CD4-positive, alpha-beta T cell (primary cell): ENCODE measurements at places on chromosomes 12 and 14. TPM values are rescaled to one million over a fixed set of nuclear protein-coding genes. Genes with fewer than 3 reads are reported as not detected.
A peak's percentile ranks its signal among the peaks of the same experiment; 100 is the strongest.

DNA sequence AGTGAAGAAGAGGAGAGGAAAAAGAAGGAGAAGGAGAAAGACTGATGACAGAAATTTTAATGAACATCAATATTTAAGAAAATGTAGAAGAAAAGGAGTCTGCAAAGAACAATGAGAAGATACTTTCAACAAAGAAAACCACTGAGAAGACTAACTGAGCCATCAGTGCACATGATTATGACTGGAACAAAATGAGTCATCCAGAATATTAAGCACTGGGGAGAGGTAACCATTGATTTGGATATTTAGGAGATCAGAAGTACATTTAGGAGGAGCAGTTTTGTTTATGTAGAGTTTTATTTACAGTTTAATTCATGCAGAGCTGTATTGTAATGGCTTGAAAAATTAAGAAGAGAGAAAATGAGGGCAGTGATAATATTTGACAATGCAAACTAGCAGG is 159.1 kb downstream of the C12orf50 start:
- no peak for DNase-seq

DNA sequence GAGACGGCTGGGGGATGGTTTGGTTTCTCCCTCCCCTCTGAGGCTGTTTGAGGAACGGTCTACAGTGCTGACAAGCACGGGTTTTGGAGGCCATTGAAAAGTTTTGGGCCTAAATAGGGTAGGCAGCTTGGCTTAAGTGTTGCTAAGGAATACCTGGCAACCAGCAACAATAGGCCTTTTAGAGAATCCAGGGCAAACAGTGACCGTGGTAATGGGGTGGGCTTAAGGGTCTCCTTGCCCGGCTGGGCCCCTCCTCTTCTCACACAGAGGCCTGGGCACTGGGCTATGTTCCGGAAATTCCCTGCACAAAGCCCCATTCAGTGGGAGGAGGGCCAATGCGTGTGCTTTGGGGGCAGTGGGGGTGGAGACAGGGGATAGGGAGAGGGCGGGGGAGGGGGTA is 55.4 kb downstream of the ASCL1 start:
- no peak for DNase-seq

DNA sequence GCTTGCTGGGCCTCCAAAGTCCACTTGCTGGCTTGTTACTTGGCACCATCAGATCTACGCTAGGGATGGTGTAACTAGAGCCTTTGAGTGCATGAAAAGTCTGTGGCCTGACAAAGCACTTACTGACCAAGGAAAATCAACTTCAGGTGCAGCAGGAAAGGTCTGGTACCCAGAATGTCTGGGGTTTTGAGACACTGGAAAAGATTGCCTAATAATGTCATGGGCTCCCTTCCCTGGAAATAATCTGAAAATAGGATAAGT is 106.7 kb downstream of the ZFP36L1 start:
- DNase-seq = no peak

DNA sequence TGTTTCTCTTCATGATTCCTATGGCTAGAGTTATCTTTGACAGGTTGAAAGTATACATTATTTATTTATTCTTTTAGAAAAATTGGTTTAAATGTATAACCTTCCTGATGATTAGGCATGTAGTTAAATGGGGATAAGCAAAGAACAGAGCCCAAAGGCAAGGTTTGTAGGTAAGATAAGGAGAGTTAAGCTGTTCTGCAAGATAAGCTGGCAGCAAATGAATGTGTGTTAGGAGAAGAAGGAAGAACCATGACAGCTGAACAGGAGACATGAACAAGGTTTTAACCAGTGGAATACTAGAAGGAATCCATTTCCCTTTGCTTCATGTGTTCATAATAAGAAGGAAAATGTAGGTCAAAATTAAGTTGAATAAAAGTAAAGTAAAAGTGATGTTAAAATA is 1330.1 kb upstream of the USP15 start:
- no peak for DNase-seq

DNA sequence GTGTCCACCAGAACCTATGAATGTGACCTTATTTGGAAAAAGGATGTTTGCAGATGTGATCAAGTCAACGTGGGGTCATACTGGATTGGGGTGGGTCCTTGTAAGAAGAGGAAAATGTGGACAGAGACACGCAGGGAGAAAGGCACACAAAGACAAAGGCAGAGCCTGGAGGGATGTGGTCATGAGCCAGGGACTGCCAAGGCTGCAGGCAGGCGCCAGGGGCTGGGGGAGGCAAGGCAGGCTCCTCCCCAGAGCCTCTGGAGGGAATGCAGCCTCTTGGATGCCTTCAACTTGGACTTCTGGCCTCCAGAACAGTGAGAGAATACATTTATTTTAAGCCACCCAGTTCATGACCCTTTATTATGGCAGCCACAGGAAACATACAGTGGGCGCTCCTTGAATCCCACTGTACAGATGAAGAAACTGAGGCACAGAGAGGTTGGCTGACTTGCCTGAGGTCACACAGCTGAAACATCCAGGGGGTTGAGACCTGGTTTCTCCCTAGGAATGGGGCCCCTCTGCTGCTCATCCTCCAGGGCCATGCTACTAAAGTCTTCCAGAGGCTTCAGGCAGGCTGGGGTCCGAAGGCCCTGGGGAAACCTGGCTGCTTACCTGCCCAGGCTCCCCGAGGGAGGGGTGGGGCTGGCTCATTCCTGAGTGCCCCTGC is 99.7 kb downstream of the RFLNA start:
- DNase-seq = no peak

- DNase-seq = no peak
Observed at GRCh38 chr12:12423367-12423766, 66.5 kb downstream of the BORCS5 start.

GRCh38 chr12:52808573-52809160 is 5.2 kb downstream of the KRT4 start:
- no peak for DNase-seq

ALDH1L2 gene
- 0.03 TPM for total RNA-seq

GRCh38 chr12:101697197-101697929 is at the start of gene CHPT1:
Gene CHPT1 (plus strand): TSS chr12:101697640. CDS start chr12:101697862, 222 bp downstream.
- DNase-seq = peak; percentile 22

TBX3 gene
- total RNA-seq = 0.08 TPM

ACRBP gene
- total RNA-seq = 0.95 TPM

- no peak for DNase-seq
Observed at GRCh38 chr14:32679927-32680612, 258.6 kb upstream of the NPAS3 start.

DNA sequence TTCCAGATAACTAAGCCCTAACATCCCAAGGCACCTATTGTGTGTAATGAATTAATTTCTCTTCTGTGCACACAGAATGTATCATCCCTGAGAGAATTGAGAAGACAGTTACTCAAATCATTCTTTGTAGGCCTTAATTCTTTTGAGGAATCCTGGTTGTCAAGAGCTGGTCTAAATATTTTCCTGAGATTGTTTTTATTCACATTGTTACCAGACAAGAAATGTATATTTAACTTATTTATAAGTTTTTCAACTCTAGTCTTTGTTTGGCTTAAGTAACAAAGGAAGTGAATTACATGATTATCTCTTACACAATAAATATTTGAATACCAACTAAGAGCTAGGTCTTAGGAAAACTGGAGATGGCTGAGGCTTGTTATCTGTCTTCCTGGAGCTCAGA is 169.4 kb downstream of the DACT1 start:
- DNase-seq = no peak

DNA sequence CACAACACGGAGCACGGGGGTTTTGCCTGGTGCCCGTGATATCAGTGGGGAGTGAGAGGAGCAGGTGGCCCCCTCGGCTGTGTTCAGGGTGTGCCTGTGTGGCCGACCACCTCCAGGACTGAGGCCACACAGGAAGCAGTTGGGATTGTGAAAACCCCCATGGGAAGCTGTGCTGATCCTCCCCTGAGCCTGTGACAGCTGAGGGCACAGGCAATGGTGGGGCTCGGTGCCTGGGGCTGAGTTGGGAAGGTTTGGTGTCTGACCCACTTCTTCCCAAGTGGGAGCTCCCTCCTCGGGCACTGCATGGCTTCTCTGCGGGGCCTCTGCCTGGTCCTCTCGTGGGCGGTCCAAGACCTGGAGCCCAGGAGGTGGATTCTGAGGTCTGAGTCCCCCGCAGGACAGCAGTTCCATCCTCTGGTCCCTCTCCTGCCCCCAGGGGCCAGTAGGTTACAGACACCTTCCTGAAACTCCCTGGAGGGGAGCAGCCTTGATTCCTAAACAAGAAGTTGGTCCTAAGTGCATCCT is 17.9 kb downstream of the PACS2 start:
- no peak for DNase-seq

DNA sequence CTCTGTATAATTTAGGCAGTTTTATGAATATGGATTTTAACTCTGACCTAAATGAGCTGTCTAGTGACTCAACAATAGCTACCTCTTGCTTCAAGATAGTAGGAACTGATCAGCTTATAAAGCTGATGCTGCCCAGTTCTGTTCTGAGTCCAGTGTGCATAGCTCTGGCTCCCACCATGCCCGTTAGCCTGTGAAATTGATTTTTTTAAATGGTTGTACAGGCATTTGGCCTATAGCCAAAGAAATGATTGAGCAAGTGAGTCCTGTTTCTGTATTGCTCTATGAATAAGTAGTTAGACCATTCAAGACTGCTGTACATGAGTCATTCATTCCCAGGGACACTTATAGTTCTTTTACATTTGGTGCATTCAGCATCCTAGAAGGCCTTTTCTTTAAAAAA is 36.4 kb downstream of the SAMD4A start:
- DNase-seq = no peak

SNRPF gene
- total RNA-seq = 40.9 TPM

DNA sequence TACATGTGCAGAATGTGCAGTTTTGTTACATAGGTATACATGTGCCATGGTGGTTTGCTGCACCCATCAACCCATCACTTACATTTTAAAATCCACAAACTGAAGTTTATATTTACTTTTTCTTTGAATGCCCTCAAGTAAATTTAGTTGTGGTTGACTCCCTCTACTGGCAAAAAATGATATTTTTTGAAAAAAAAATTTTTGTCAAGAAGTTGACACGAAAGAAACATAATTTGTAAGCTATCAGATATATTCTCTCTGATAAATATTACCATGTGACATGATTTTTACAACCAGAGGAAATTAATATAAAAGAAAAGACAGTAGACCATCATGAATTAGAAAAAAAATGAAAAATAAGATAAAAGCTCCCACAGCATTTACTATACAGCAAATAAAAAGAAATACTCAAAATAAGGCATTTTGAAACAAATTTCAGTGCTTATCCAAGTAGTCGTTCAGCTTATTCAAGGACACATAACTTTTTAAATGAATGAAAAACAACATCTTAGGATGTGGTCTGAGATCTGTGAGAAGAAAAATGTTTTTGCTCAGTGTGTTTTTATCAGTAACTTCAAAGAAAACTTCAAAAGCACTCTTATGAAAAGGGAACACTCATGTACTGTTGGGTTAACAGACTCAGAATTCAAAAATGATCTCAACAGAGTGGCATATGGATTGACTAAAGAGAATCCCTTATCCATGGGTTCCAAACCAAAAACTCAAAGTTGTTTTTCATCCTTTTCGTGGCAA is 30.0 kb upstream of the GRIP1 start:
- DNase-seq = no peak

DNA sequence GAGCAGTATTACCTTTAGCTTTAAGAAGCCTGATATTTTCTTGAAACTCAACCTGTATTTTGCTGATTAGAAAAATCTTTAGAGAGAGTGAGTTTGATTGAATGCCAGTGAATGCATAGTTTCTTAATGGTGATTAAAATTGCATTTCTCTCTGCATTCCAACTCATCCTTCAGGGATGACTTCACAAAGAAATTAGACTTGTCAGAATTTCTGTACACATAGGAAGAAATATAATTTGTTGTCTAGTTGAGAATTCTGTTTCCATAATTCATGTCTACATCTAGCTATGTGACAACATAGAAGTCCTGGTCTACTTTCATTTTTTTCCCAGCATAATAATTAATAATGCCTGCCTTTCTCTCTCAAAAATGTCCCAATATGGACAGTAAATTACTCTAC is 136.6 kb downstream of the OTOGL start:
- no peak for DNase-seq

DNA sequence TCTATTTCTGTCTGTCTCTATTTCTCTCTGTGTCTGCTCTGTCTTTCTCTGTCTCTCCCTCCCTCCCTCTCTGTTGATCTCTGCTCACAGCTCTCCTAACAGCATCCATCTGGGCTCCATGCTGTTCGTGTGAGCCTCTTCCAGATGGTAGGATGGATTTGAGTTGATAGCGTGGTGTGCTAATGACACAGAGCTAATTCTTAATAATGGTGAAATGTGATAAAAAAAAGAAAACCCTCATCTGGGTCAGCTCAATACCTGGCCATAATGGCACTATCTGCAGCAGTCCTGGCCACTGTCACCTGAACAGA is 96.4 kb downstream of the AACS start:
- no peak for DNase-seq

DNA sequence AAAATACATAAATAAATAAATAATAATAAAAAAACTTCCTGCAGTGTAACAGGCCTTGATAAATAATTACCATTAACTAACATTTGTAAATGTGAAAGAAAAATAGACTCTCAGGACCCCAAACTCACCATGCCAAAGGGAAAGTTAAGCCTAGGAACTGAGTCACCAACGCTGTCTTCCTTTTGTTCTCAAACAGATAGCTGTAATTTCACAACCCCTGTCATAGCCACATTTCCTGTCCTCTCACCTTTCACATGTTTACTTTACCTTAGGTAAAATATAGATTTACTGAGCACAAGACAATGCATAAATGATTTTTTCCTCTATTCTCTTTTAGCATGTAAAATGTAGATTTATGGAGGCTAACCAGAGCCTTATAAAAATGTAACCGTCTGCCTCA is 35.9 kb upstream of the CHST11 start:
- peak; percentile 26 for DNase-seq

DNA sequence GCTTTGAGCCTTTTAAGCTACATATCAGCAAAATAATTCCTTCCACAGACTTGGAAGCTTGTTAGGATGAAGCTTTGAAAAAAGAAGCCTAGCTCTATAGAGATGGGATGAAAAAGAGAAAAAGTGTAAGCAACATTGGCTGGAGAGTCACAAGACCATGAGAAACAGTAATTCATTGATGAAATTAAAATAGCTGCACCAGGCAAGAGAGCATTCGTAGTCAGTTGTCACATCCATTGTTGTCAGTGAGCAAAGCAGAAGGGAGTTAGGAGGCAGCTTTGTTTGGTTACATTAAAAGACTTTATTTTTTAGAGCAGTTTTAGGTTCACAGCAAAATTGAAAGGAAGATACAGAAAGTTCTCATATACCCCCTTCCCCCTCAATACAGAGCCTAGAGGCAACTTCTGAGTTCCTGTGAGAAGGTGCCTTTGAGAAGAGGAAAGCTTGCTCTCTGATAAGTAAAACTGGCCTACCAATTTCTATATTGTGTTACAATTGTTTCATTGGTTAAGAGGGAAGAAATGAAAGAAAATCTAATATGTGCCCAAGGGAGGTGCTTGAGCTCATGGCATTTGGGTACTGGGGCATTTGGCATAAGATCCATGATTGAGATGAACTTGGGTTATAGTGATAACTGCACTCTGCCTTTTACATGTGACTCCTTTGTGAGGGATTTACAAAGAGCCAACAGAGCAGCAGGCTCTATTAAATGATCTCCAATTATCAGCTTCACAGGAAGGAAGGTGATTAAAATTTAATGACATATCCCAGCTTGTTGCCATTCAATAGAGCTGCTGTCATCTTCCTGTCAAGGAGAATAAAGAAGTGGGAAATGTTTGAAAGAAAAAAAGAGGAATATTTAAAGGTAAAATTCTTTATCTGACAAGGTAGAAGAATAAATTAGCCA is 361.3 kb upstream of the TMTC1 start:
- DNase-seq = no peak

- no peak for DNase-seq
Observed at GRCh38 chr12:129296671-129297070, 443.4 kb downstream of the GLT1D1 start.

MSI1 gene
- total RNA-seq = not detected

GRCh38 chr14:61379639-61380184 is 58.3 kb downstream of the PRKCH start:
- no peak for DNase-seq
